ENCODE measurements at places on chromosomes 3 and 15. TPM values are rescaled to one million over a fixed set of nuclear protein-coding genes. Genes with fewer than 3 reads are reported as not detected.

DNA sequence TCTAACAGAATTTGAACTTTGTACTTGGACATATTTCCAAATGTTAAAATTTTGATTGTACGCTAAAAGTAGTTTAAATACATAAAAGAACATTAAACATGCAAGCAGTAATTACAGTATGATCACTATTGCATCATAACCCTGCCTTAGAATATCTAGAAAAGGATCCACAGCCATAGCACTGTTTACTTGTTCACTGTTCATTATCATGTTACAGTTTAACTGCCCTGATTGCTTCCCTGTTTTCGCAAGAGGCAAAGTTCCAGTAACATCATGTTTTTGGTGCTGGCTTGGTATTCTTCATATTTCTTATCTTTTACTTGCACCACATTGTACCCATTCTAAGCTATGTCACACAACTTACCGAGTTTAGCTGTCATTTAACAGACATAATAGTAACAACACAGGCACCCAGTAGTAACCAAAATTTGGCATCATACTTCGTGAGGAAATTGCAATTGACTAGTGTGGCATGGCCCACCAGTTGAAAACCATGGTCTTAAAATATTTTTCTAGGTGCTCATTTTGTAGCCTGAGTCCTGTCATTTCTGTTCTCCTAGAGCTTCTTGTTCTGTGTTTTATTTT lies 13.3 kb upstream of the TMEM87A start:
- no peak for DNase-seq

DNA sequence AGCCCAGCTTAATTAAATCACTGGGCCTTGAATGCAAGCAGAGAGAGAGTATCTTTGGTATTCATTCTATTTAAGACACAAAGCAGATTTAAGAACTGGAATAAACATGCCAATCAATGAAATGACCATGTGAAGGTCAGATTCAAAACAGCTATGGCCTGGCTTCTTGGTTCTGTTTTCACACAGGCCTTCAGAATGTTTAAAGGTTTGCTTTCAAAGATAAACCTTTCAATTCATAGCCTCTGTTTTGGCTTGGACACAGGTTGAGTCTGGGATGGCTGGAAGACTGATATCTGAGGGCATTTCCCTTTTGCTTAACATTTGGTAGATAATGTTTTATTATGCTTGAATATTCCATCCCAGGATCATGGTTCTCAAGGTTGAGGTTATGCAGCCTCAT lies 244.4 kb upstream of the KBTBD8 start:
- DNase-seq: no peak

- no peak for DNase-seq
Observed at GRCh38 chr15:58762285-58762684, 8.8 kb upstream of the MINDY2 start.

SLC12A1 gene
- not detected for total RNA-seq

- DNase-seq: no peak
Observed at GRCh38 chr3:145190761-145191160, 970.2 kb downstream of the PLOD2 start.

All from GM12878 (cell line).